ENCODE measurements at places on chromosomes 7 and 10.

- no peak for DNase-seq
Measured at GRCh38 chr7:157488966-157489365, 152.2 kb downstream of the DNAJB6 start.

GRCh38 chr7:79489371-79489770, 35.9 kb upstream of the MAGI2 start:
- DNase-seq: no peak

- no peak for DNase-seq
Measured at GRCh38 chr7:45984386-45985295, 63.6 kb upstream of the IGFBP3 start.

GRCh38 chr10:114026189-114027040, 17.3 kb upstream of the ADRB1 start:
- DNase-seq: no peak

DNA sequence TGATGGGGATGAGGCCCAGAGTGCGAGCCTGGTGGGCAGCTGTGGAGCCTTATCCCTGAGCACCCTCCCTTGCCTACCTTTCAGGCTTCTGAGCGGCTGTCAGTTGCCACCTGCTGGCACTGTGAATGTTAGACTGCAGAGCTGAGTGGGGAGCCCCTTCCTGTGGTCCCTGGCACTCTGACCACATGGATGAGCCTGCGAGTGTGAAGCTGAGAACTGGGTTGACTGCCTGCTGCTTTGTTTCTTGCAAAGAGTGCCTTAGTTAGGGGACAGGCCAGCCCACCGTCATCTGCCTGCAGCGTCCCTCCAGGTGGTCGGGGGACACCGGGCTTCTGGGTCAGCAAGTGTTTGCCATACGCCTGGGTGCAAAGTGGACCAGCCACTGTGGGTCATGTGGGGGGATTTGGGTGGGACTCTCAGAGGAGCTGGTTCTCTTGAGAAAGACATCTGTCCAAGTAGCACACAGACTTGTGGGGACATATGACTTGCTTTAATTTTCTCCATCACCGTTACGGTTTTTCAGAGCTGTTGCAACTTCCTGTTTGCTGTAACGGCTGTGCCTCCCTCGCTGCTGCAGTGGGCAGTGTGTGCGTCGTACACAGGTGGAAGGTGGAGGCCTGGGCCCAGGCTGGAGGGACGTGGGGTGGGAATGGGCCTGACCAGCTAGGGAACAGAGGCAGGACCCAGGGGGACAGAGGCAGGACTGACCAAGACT, 13.7 kb downstream of the INPP5A start:
- DNase-seq: no peak

- no peak for DNase-seq
Measured at GRCh38 chr7:43791665-43792064, 33.2 kb downstream of the BLVRA start.

DNA sequence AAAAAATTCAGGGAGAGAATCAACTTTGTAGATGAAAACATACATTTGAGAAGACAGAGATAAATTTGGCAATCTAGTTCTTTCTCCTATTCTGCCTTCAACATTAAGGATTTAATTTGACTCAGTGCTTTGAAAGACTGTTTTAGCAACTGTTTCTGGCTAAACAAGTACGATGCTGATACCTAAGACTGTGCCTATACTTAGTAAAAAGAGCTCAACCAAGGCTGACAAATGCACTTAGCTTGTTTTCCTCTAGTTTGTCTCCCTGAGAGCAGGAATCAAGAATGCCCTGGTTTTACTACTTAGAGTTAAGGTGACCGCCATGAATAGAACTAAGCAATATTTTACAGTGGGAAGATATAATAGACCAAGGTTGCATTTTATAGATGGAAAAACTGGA, 49.5 kb downstream of the NRP1 start:
- DNase-seq: no peak

- DNase-seq: no peak
Measured at GRCh38 chr10:102497545-102497944, 5.0 kb downstream of the ACTR1A start.

- DNase-seq: no peak
Measured at GRCh38 chr7:136009488-136010079, 32.4 kb upstream of the MTPN start.

- no peak for DNase-seq
Measured at GRCh38 chr10:78531088-78531487, 497.4 kb downstream of the RPS24 start.

- DNase-seq: no peak
Measured at GRCh38 chr7:141685285-141686023, 16.5 kb downstream of the DENND11 start.

DNA sequence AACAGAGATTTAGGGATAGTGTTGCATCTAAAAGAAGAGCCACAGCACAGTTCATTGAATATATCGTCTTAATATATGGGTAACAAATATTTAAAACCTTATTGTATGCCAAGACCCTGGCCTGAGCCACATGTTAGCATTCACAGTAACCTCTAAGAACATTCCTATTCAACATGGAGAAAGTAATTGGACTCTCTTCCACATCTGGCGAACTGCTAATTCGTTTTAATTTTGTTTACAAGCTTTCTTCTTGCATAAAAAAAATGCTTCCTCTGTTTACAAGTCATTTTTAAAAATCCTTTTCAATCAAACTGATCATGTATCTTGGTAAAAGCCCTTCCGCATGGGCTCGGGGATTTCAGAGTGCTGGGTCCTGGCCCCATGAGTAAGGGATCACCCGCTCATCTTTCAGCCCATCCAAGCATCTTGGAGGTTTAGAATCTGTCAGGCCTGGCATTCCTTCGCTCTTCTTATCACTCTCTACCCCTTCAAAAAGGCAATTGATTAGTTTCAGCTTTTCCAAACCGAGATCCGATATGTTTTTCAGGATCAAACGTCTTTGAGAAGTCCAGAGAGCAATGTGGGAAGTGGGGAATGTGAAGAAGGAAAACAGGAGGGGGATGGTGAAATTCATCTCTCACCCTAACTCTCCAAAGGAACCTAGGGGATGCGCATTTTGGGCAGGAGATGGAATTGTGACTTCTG, 7.3 kb downstream of the TWIST1 start:
- DNase-seq: no peak

GRCh38 chr10:60732198-60732806, 46.0 kb upstream of the CDK1 start:
- DNase-seq: no peak

DNA sequence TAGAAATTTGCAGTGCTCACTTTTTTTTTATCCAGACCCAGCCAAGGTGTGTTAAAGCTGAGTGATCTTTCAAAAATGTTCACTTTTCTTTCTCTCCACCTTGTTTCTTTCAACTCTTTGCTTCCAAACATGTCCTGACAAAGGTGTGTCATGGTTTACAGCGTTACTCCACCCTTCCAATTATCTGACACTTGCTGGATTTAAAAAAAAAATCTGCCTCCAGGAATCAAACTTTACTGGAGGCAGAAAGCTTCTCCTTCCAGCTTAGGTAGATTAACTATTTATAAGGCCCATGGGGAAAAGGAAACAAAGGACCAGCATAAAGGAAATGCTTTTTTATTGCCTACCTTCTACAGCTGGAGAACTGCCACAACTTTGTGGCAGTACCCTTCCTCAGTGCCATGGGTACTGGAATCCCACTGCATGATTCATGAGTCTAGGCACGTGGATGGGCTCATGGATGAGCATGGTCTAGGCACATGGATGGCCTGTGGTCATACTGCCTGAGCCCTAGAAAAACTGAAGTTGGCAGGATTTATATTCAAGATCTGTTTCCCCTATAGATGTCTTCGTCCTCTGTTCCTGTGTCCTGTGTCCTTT, at the start of gene COL17A1:
TSS of gene COL17A1 (minus strand) at position 80 of the 600 bp plus-strand sequence. CDS start 5,207 bp downstream, outside the sequence.
- no peak for DNase-seq

DNA sequence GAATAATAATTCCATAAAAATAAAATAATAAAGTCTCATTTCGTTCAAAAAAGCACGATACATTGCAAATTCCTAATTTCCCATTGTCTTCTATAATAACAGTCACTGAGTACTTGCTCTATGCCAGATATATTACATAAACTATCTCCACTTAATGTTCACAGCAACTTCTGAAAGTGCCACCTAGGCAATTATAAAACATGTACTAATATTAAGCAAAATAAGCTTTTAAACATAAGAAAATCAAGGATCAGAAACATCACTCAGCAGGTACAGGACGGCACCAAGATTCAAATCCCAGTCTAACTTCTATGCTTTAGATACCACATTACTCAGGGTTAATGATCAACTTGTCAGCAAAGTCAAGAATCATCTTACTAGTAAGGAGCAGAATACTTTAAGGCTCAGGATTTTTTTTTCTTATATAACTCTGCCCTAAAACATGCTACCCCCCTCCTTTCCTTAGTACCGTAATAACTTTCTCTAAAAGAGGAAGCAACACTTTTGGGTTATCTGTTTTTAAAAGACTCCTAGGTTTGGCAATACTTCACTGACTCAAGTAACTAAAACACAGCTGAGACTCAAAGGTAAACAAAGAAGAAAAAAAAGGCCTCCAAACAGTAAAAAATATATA, 51.3 kb downstream of the USP6NL start:
- DNase-seq: no peak

DNA sequence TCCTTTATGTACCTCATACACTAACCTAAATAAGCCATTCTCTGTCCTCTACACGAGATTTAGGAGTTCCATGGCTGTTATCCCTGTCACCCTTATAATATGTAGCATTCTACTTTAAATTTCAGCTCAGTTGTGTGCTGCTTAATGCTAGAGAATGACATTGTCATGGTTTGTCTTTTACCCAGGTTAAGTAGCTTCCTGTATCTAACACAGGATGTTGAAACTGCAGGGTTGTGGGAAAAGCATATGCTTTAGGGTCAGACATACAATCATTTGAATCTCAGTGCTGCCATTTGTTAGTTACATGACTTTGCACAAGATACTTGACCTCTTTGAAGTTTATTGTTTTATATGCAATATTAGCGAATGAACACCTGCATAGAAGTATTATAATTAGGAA, 235.1 kb upstream of the CACNA2D1 start:
- no peak for DNase-seq

GRCh38 chr7:36871863-36872262, 147.6 kb upstream of the AOAH start:
- DNase-seq: no peak

- DNase-seq: no peak
Measured at GRCh38 chr10:112231602-112232400, 48.2 kb upstream of the GPAM start.

DNA sequence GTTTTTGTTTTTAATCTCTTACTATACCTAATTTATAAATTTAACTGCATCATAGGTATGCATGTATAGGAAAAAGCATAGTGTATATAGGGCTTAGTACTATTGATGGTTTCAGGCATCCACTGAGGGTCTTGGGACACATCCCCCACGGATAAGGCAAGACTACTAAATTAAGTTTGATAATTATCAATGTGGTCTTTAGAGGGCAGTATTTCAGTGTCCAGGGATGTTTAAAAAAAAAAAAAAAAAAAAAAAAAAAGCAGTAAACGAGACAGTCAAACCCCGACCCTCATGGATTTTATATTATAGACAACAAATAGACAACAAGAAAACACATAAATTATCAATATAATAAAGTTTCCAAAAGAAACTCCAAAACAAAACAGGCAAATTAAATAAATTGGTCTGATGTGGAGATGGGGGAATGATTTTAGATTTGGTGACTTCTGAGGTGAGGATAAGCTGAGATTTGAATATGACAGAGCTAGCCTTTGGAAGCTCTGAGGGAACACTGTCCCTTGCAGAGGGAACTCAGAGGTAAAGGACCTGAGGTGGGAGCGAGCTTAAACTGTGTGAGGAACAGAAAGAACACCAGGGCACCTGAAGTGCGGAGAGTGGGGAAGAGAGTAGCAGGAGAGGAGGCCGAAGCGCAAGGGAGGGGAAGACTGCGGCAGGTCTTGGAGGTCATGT, 14.8 kb downstream of the ACSM6 start:
- no peak for DNase-seq

DNA sequence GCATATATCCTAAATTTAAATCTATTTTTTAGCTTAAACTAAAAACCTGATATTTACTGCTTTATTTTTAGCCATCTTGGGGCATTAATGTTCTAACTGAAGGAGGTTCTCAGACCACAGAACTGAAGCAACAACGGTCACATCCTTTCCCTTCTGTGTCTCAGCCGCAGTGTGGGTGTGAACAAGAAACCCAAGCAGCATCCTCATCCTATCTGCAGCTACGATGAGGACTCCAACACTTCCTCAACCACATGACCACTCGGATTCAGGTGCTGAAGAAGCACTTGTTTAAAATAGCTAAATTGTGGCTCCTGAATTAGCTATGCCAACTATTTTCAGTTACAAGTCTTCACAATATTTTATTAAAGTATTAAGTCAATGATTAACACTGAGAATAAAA, 5.3 kb downstream of the ESYT2 start:
- peak; percentile 48 for DNase-seq

DNA sequence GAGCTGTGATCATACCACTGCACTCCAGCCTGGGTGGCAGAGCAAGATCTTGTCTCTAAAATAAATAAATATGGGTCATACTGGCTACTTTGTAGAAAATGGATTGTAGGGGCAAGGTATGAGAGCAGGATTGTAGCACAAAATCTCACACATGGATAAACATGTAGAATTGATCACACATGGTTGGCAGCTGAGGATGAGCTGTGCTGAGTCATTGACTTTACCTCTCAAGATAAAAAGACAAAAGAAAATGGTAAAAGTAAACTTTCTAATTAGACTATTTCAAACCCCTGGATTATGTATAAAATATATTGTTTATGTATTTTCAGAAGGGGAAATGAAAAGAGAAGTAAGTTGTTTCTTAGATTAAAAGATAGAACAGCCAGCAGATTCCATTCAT, 69.3 kb downstream of the APBB1IP start:
- no peak for DNase-seq

- peak; percentile 55 for DNase-seq
Measured at GRCh38 chr10:114541081-114541796, 116.8 kb downstream of the ABLIM1 start.

- no peak for DNase-seq
Measured at GRCh38 chr10:92681306-92681834, 8.4 kb upstream of the HHEX start.

- no peak for DNase-seq
Measured at GRCh38 chr10:17153321-17153720, 23.7 kb upstream of the CUBN start.

GRCh38 chr7:20223356-20223755, 6.2 kb upstream of the MACC1 start:
- DNase-seq: no peak

- no peak for DNase-seq
Measured at GRCh38 chr10:48547061-48547895, 57.6 kb downstream of the ARHGAP22 start.

- DNase-seq: no peak
Measured at GRCh38 chr7:30463405-30464145, 15.0 kb downstream of the NOD1 start.

DNA sequence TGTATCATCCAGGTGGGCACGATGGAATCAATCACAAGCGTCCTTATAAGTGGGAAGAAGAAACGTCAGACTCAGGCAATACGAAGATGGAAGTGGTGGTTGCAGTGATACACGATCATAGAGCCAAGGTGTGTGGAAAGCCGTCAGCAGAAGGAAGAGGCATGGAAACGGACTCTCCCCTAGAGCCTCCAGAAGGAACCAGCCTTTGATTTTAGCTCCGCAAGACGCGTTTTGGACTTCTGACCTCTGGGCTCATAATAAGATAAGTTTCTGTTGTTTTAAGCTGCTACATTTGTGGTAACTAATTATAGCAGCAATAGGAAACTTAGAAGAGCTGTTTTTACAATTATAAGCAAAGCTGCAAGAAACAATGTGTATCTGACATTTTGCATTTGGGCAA, 14.8 kb downstream of the FANK1 start:
- no peak for DNase-seq
